Stimulated activated CD4-positive, alpha-beta T cell treated with anti-CD3 and anti-CD28 coated beads, TNF-alpha, amount 100 ng/mL, for 24 hours (primary cell): ENCODE measurements at places on chromosomes 12 and 14.

DNA sequence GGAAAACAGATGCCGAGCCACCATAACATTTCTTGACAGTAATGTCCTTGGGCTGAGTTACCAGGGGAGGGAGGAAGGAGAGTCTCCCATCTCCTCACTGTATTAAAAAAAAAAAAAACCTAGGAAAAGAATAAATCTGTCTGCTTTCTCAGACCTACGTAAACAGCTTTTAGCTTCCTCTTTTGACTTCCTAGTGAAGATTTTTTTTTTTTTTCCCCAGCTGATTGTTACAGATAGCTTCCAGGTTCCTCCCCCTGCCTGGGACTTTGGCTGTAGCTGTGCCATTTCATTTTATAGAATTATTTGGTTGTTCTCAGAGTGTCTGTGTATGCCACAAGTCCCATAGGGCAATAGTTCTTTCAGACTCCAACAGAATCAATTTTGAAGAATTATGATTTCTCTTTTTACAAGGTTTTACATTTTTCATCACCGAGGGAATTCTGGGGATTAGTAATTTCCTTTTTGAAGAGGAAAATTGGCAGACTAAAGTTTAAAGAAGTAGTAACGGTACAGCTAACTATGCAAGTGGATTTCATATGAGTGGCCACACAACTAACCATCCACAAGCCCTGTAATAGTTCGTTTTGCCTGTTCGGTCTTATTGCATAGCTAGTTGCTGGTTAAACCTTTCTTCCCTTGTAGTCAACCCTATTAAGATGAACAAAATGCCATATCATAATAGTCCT lies 23.1 kb upstream of the GNS start:
- DNase-seq: no peak

DNA sequence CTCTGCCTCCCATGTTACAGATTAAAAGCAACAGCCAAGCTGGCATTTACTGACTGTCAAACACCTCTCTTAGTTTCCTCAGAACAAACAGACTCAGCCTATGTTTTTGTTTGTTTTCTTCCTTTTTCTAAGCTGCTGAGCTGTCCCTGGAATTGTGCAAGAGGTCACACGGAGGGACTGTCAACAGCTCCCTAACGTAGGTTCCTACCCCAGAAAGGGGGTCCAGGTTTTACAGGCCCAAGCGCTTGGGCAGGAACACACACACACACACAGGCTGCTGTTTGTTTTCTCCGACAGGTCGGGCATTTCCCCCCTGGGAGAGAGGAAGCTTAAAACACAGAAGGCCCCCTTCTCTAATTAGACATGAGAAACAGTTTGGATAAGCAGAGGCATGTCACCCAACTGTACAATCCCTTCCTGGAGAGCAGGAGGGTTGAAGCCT lies 739.6 kb upstream of the TBX3 start:
- DNase-seq: no peak

DNA sequence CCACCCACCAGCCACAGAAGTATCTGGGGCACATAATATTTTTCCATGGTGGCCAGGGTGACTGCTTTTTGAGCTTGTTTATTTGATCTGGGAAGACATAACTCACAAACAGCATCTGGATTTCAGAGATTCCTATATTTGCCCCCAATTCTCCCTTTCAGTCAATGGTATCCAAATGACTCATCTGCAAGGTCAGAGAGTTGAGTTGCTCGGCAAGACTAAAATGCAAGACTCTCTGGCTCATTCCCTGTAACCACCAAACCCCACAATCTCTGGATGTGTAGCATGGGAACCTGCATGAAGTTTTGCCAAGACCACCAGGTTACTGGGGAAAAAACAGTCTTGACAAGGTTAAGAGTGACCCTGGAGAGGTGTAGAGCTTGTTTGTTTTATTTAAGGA lies 174.9 kb upstream of the FAR2 start:
- no peak for DNase-seq

GRCh38 chr12:6171409-6172015 lies 28.7 kb upstream of the CD9 start:
- no peak for DNase-seq

DNA sequence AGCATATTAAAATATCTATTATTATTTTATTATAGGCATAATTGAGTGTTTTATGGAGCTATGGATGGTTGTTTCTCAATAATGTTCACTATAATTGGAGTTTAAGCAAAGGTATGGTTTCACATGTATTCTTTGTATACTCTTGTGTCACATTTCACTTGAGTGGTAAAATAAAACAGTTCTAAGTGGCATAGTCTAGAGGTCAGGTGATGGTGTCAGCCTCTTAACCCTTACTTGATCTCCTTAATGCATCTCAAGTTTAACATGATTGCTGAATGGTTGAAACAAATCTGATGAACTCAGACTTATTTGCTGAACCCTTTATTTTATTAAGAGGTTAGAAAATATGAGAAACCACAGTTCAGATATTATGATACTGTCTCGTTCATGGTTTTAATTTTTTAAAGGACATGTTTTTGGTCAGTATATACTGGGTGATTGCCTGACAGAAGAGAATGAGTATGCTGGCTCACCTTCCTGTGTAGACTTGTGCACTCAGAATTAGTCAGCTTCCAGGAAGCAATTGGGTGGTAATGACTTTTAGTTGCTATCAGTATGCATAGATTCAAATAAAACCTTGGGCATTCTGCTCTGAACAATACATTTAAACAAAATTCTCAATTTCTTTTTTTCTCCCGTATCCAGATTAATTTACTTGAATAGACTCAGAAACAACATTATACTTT lies 464.6 kb downstream of the PCNX1 start:
- DNase-seq: no peak

DNA sequence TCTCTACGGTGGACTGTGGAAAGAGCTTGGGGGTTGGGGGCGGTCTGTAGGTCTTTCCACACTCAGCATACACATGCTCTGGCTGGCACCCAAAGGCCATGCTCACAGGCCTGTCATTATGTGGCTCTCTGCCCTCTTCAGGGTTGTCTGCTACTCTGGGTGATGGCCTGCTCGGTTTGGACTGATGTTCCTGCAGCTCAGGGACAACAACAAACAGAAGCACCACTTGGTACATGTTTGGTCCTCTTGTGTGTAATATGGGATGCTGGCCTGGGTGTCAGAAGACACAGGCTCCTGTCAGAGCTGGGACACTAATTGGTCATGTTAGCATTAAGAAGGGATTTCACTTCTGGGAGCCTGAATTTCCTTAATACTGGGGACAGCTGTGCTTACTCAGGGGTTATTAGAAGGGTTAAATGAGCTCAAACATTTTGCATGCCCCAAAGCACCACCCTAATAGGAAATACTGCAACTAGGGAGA lies 32.7 kb upstream of the SELPLG start:
- DNase-seq: no peak

DNA sequence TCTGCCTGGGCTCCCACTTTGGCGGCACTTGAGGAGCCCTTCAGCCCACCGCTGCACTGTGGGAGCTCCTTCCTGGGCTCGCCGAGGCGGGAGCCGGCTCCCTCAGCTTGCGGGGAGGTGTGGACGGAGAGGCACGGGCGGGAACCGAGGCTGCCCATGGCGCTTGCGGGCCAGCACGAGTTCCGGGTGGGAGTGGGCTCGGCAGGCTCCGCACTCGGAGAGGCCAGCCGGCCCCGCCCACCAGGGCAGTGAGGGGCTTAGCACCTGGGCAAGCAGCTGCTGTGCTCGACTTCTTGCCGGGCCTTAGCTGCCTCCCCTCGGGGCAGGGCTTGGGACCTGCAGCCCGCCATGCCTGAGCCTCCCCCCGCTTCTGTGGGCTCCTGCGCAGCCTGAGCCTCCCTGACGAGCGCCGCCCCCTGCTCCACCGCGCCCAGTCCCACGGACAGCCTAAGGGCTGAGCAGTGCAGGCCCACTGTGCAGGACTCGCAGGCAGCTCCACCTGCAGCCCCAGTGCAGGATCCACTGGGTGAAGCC lies 44.6 kb downstream of the R3HDM2 start:
- no peak for DNase-seq

GRCh38 chr12:69167648-69168165 lies 71.7 kb upstream of the CPSF6 start:
- DNase-seq: no peak

GRCh38 chr12:130828895-130829294 lies 10.2 kb downstream of the STX2 start:
- no peak for DNase-seq

- DNase-seq: peak; percentile 7
Observed at GRCh38 chr12:45543887-45544286, 185.6 kb upstream of the ARID2 start.
